H1 (cell line): ENCODE measurements at places on chromosomes 2 and 18.
A peak's percentile ranks its signal among the peaks of the same experiment; 100 is the strongest.

DNA sequence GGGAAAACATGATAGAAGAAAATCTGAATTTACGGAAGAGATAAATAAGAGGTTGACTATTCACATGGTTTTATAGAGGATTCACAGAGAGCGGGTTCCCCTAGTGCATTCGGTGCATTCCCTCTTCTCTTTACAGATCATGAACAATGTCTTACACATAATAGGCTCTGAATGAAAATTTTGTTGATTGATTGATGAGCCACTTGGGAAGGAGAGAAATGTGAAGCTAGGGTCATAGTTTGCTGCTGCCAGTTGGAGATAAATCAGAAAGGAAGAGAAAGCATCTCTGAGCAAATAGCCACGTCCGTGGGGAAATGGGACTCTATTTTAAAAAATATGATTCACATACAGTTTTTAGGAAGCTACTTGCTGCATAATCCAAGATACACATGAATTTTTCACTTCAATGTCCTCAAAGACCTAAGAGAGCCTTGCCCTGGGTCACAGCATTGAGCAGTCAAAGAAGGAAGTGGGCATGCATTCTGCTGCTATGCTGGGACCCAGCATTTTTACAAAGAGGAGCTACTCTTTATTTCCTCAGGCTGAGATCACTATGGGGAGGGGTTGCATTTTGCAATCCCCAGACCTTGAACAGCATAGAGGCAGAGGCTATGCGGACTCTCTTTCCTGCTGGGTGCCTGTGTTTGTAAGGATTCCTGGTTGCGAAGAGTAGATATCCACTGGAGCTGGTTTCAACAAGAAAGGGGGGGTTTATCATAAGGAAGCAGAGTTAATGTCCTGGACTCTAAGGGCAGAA is 395.3 kb downstream of the TSN start:
- H3K27me3 ChIP-seq = no peaks in the 10 kb centered on the region
- no peaks in the 10 kb centered on the region for H3K36me3 ChIP-seq
- H3K27ac ChIP-seq = no peak overlapping the region
- DNase-seq = no peak
- H3K4me3 ChIP-seq = no peak overlapping the region
- H3K4me1 ChIP-seq = no peaks in the 10 kb centered on the region

- no peak overlapping the region for H3K27ac ChIP-seq
- no peaks in the 10 kb centered on the region; the same call in 1 of the 2 replicates for H3K36me3 ChIP-seq
- H3K27me3 ChIP-seq = no peaks in the 10 kb centered on the region
- no peak overlapping the region for H3K4me3 ChIP-seq
- no peak for DNase-seq
Measured at GRCh38 chr2:25814681-25815080, 63.6 kb downstream of the ASXL2 start.

DNA sequence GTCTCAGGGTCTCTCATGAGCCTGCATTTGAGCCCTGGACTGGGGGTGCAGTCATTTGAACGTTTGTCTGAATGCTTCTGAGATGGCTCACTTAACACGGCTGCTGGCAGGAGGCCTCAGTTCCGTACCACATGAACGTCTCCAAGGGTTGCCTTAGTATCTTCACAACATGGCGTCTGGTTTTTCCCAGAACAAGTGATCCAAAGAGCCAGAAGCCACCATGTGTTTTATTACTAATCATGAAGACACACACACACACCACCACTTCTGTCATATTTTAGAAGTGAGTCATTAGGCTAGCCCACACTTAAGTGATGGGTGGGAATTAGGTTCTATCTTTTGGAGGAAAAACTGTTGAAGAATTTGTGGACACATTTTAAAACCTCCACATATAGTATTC is 15.0 kb upstream of the MYO1B start:
- H3K36me3 ChIP-seq = no peaks in the 10 kb centered on the region
- DNase-seq = no peak
- no peak overlapping the region for H3K27ac ChIP-seq
- no peak overlapping the region for H3K4me3 ChIP-seq
- H3K4me1 ChIP-seq = peaks cover 1% of the 10 kb centered on the region; the same call in 1 of the 2 replicates

DNA sequence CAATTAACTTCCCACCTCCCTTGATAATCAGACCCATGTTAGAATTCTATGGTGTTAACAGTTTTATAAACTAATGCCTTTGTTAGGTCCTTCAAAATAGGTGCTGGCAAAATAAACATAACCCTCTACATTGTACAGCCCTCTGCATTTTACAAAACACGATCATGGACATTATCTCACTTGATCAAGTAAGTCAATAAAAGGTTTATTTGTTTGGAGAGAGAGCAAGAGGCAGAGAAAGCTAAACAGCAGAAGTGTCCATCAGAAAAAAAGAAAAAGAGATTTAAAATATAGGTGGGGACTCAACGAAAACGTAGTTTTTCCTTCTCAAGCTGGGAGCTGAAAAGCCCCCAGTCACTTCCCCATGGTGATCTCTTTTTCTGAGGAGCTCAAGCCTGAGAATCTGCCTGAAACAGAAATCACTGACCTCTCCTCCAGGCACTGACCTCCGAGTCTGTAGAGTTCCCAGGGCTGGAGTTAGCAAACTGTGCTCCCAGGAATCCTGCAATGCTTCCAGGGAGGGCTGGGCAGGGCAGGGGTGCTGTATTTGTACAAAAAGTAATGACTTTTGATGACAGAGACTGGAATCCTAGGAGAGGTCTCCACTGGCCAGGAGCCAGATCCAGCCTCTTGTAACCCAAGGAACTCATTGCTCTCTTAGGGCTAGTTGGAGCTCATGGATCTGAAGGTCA is 137.8 kb upstream of the KLHL29 start:
- no peak overlapping the region for H3K4me3 ChIP-seq
- no peak overlapping the region for H3K27ac ChIP-seq
- no peaks in the 10 kb centered on the region for H3K27me3 ChIP-seq
- no peak for DNase-seq

- H3K36me3 ChIP-seq = no peaks in the 10 kb centered on the region
- H3K27me3 ChIP-seq = no peaks in the 10 kb centered on the region
- H3K4me3 ChIP-seq = no peak overlapping the region
- DNase-seq = no peak
- no peak overlapping the region for H3K27ac ChIP-seq
Measured at GRCh38 chr2:15920696-15921095, 19.7 kb upstream of the MYCN start.

GRCh38 chr2:160224060-160224459 is 24.0 kb upstream of the ITGB6 start:
- H3K36me3 ChIP-seq = no peaks in the 10 kb centered on the region
- no peak overlapping the region for H3K4me3 ChIP-seq
- H3K4me1 ChIP-seq = peaks cover 5% of the 10 kb centered on the region; the same call in 1 of the 2 replicates
- no peak overlapping the region for H3K27ac ChIP-seq

DNA sequence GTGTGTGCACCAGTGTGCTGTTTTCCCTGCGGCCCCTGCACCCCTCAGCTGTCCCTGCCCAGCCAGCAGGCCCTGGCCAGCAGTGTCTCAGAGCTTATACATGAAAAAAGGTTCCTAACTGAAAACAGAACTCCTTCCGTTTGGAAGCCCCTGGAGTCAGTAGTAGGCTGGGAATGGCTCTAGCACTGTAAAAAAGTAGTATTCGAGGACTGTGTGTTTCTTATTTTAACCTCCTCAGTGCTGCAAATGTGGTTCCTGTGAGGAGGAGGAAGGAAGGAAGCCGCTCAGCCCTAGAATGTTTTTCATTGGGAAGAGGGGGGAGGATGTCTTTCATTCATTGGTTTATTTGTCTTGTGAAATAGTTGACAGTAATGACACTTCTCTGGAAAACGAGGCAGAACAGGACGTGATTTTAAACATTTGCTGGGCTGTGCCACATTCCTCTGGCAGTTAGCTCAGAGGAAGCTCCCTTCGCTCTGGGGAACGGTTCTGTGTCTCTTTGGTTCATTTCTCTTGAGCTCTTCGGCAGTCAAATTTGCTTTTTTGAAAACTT is 103.5 kb downstream of the SPTBN1 start:
- peak overlapping the region; percentile 99 for H3K4me3 ChIP-seq
- no peak for DNase-seq
- no peaks in the 10 kb centered on the region for H3K27me3 ChIP-seq

DNA sequence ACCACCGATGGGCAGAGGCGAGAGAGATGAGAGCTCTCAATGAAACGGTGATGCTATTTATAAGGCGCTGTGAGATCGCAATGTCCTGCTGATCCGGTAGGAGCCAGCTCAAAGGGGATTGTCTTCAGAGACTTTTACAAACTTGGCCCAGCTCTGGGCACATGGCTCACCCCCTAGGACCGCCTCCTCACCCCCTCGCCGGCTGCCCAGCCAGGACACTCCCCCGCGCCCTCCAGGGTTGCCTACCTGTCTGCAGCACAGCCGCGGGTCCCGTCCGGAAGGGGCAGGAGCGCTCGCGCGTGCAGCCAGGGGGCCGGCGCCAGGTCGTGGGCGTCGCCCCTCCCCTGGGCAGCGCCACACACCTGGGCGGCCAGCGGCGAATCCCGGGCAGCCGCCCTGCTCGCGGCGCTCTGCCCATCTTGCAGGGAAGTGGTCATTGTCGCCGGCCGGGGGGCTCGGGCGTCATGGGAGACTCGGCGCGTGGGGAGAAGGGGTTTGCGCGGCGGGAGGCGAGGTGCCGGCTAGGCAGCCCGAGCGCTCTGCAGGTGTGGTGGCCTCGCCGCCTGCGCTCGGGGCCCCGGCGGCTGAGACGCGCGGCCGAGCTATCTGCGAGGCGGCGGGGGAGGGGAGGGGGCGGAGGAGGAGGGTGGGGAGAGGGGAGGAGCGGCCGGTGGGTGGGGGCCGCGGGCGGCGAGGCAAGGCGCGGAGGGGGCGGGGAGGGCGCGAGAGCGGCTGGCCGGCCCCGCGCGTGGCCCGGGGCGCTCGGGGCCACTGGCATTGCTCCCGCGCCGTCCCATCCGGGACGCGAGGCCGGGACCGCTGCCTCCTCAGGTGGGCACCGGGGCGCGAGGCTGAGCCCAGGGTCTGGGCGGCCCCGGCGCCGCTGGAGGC is at the start of gene GRB14:
GRB14 (minus strand) TSS at position 610 of the 891 bp plus-strand sequence; CDS start at position 437, 173 bp downstream.
- H3K4me3 ChIP-seq = peak within 1 kb of the TSS; percentile 70
- H3K36me3 ChIP-seq = no peaks in the 10 kb centered on the region
- H3K27ac ChIP-seq = peak within 1 kb of the TSS; percentile 73; the same call in 1 of the 2 replicates
- no peaks in the 10 kb centered on the region; the same call in 1 of the 2 replicates for H3K27me3 ChIP-seq
- H3K4me1 ChIP-seq = peaks cover 14% of the 10 kb centered on the region
- DNase-seq = peak; percentile 84

GRCh38 chr2:150887926-150888325 is 373.7 kb downstream of the RBM43 start:
- no peak overlapping the region for H3K27ac ChIP-seq
- DNase-seq = no peak
- no peaks in the 10 kb centered on the region for H3K4me1 ChIP-seq
- no peaks in the 10 kb centered on the region for H3K36me3 ChIP-seq

- no peak for DNase-seq
- H3K36me3 ChIP-seq = no peaks in the 10 kb centered on the region; the same call in 1 of the 2 replicates
- no peak overlapping the region for H3K27ac ChIP-seq
- no peaks in the 10 kb centered on the region; the same call in 1 of the 2 replicates for H3K4me1 ChIP-seq
- H3K27me3 ChIP-seq = no peaks in the 10 kb centered on the region
Measured at GRCh38 chr18:26335156-26335555, 108.9 kb downstream of the TAF4B start.

- peak overlapping the region; percentile 56 for H3K27ac ChIP-seq
- H3K4me3 ChIP-seq = peak overlapping the region; percentile 67
- peak; percentile 67 for DNase-seq
- H3K4me1 ChIP-seq = peaks cover 4% of the 10 kb centered on the region; the same call in 1 of the 2 replicates
- peaks cover 12% of the 10 kb centered on the region for H3K27me3 ChIP-seq
Measured at GRCh38 chr18:63970809-63971205, 926 bp downstream of the SERPINB8 start.

GRCh38 chr2:227179988-227180685 is 15.7 kb downstream of the COL4A3 start:
- no peak overlapping the region for H3K4me3 ChIP-seq
- no peaks in the 10 kb centered on the region for H3K4me1 ChIP-seq
- H3K36me3 ChIP-seq = no peaks in the 10 kb centered on the region
- no peaks in the 10 kb centered on the region for H3K27me3 ChIP-seq
- no peak for DNase-seq

GRCh38 chr2:219457784-219458369 is 23.2 kb downstream of the SPEG start:
- DNase-seq = no peak
- H3K36me3 ChIP-seq = 0 out of 2 replicates have a peak, but pooled peaks cover 2% of the 10 kb centered on the region
- no peak overlapping the region for H3K4me3 ChIP-seq
- peaks cover 20% of the 10 kb centered on the region for H3K4me1 ChIP-seq
- no peaks in the 10 kb centered on the region; the same call in 1 of the 2 replicates for H3K27me3 ChIP-seq
- H3K27ac ChIP-seq = no peak overlapping the region

DNA sequence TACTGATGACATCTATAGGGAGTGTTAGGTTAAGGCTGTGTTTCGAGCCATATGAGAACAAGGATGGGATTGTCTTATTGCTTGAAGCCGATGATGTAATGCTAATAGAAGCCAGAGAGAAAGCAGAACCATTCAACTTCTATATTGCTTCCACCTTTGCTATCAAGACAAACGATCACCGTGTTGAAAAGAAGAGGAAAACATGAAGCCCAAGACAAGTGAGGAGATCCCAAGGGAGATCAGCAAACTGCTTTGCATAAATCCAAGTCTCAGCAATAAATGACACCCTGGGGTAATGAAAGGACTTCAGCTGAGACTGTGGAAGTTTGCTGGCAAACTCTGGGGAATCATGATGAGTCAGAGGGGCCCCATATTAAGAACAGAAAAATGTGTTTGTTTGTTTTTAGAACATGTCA is 206.2 kb downstream of the NCKAP5 start:
- H3K27me3 ChIP-seq = no peaks in the 10 kb centered on the region
- H3K4me1 ChIP-seq = no peaks in the 10 kb centered on the region; the same call in 1 of the 2 replicates
- no peak overlapping the region for H3K4me3 ChIP-seq
- no peak overlapping the region for H3K27ac ChIP-seq
- no peaks in the 10 kb centered on the region for H3K36me3 ChIP-seq
- no peak for DNase-seq

GRCh38 chr2:86211033-86211795 is 12.0 kb downstream of the MRPL35 start:
- no peaks in the 10 kb centered on the region for H3K4me1 ChIP-seq
- H3K27me3 ChIP-seq = no peaks in the 10 kb centered on the region
- no peak overlapping the region for H3K4me3 ChIP-seq
- H3K27ac ChIP-seq = no peak overlapping the region
- peaks cover 58% of the 10 kb centered on the region for H3K36me3 ChIP-seq

DNA sequence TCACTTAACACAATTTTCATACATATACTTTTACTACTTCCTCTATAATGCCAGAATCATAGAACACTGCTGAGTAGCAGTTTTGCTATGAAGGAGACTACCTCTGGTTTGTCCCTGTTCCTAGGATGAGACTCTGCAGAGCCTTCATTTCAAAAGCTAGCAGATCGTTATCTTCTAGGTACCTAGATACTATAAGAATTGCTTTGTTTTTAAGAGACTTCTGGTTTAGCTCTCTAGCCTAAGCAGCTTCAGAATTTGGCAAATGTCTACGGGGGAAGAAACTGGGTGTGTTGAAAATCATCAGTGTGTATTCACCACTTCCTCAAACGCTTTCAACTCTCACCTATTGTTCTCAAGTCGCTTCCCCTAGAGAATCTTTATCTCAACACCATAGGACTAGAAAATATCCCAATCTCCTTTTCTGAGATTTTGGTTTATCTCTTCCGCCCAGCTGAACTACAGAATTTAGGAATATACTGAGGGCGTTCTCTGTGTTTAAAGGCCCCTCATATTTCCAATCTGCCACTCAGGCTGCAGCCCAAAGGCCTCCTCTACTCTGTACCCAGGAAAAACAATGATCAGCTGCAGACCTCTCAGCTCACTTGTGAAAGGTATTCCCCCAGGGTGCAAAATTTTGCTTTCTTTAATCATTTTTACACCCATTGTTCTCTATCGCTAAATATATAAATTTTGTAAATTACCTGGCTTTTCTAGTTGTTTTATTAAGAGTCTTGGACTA is 28.7 kb downstream of the SMAD2 start:
- DNase-seq = no peak
- H3K4me1 ChIP-seq = peaks cover 11% of the 10 kb centered on the region
- no peak overlapping the region for H3K27ac ChIP-seq
- no peaks in the 10 kb centered on the region for H3K36me3 ChIP-seq
- H3K4me3 ChIP-seq = no peak overlapping the region; the same call in 1 of the 2 replicates
